ENCODE measurements at places on chromosomes 5 and 9. TPM values are rescaled to one million over a fixed set of nuclear protein-coding genes. Genes with fewer than 3 reads are reported as not detected.

The SERF1B gene
- total RNA-seq, result 36.2 TPM

- no peak for DNase-seq
- no peaks in the 10 kb centered on the region for H3K36me3 ChIP-seq
- H3K27me3 ChIP-seq, result no peaks in the 10 kb centered on the region
- H3K27ac ChIP-seq, result peak overlapping the region; percentile 89
These were observed 757 bp downstream of the TMEM250 start for GRCh38 chr9:136117916-136118319.

DNA sequence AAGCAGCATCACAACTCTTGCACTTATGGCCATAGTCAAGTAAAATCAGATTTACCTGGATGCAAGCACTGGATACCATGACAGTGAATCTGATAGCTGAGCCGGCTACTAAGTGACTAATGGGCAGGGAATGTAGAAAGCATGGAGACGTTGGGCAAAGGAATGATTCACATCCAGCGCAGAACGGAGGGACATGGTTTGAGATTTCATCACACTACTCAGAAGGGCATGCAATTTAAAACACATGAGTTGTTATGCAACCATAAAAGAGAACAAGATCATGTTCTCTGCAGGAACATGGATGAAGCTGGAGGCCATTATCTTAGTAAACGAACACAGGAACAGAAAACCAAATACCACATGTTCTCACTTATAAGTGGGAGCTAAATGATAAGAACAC, 169.1 kb upstream of the PIK3R1 start:
- H3K4me3 ChIP-seq, result no peak overlapping the region
- no peaks in the 10 kb centered on the region for H3K4me1 ChIP-seq
- H3K27ac ChIP-seq, result no peak overlapping the region
- H3K36me3 ChIP-seq, result no peaks in the 10 kb centered on the region

- no peaks in the 10 kb centered on the region for H3K4me1 ChIP-seq
- H3K27ac ChIP-seq, result no peak overlapping the region
- no peak overlapping the region for H3K4me3 ChIP-seq
- DNase-seq, result no peak
- no peaks in the 10 kb centered on the region for H3K27me3 ChIP-seq
These were observed 323.4 kb downstream of the FBXL7 start for GRCh38 chr5:15823398-15823797.

DNA sequence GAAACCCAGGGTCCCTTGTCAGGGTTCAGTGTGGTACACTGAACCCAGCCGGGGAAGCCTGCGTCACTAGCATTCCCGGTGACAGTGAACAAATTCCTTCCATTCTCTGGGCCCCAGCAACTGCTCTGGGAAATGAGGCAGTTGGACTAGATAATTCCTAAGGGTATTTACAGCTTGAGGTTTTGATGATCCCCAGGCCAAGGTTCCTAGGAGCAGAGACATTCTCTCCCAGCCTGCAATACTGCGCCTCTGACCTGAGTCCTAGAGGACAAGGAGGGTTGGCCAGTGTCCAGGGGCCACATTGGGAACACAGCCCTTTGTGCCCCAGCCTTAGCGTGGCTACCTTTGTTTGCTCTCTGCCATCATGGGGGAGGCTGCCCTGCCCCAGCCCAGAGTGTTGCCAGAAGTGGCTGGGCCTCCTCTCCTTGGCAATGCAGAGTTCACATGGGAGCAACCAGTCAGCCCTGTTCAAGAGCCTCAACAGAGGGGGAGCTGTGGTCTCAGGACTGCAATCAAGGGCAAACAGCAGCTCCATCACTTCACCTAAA, 178.2 kb downstream of the SEC61B start:
- no peaks in the 10 kb centered on the region for H3K36me3 ChIP-seq
- H3K4me3 ChIP-seq, result no peak overlapping the region
- H3K4me1 ChIP-seq, result no peaks in the 10 kb centered on the region
- DNase-seq, result no peak
- H3K27me3 ChIP-seq, result no peaks in the 10 kb centered on the region

- no peaks in the 10 kb centered on the region for H3K4me1 ChIP-seq
- H3K4me3 ChIP-seq, result no peak overlapping the region
- DNase-seq, result no peak
- no peak overlapping the region for H3K27ac ChIP-seq
- no peaks in the 10 kb centered on the region for H3K27me3 ChIP-seq
These were observed 19.8 kb upstream of the NFIL3 start for GRCh38 chr9:91443321-91443993.

DNA sequence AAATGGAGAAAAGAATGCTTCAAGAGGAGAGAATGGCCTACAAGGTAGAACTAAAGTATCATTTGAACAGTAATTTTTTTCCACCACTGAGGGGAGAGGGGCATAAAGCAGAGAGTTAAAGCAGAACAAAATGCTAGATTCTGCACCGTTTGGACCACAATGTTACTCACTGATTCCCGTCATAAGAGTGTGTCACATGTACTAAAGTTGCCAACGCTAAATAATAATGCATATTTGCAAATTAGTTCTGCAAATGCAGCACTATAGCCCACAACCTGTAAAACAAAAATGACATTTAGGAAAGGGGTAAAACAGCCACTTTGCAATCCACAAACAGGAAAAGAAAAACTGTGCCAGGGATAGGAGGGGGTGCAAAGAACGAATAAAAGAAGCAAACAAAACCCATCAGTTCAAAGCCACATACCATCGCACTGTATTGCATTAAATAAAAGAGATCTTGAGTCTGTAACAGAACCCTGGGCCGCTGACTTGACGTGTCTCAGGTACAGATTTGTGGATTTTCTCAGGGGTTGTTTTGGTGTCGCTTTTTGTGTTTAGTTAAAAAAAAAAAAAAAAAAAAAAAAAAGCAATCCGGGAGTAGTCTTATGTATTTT, 7.7 kb upstream of the NFIB start:
- H3K27me3 ChIP-seq, result no peaks in the 10 kb centered on the region
- DNase-seq, result no peak
- peaks cover 7% of the 10 kb centered on the region for H3K4me1 ChIP-seq
- H3K36me3 ChIP-seq, result no peaks in the 10 kb centered on the region

The C9orf152 gene
- not detected for total RNA-seq

The GABRA6 gene
- not detected for total RNA-seq

DNA sequence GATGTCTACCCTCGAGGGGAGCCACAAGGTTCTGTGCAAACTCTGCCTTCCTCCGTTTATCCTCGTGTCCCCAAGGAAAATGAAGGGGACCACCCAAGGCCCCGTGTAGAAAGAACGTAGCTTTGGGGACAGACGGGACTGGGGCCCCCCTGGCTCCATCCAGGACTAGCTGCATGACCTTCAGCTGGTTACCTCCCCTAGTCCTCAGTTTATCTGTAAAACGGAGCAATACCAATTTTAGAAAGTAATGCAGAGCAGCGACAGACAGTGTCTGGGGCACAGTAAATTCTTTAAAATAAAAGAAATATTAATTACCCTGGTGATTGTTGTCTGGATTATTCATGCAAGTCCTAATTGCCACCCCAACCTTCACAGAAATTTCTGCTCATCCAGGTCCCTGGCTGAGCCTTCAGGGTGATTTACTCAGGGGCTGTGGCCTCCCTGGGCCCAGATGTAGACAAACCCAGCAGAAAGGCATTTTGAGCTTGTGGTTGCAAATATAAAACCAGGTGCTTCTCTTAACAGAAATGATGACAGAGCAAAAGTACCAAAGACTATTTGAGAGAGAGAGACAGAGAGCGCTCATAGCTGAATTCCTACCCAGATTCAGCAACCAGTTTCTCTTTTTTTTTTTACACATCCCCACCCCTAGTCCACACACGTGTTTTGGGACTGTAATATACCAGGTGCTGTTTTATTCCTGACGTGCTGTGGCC, 155.1 kb upstream of the SMIM23 start:
- H3K27ac ChIP-seq, result no peak overlapping the region
- no peak overlapping the region for H3K4me3 ChIP-seq
- no peaks in the 10 kb centered on the region for H3K36me3 ChIP-seq
- H3K4me1 ChIP-seq, result no peaks in the 10 kb centered on the region
- no peaks in the 10 kb centered on the region for H3K27me3 ChIP-seq

The SLCO4C1 gene
- 0.76 TPM for total RNA-seq

GRCh38 chr9:35675204-35675603, 1.5 kb downstream of the CA9 start:
- no peaks in the 10 kb centered on the region for H3K4me1 ChIP-seq
- peak overlapping the region; percentile 44 for H3K4me3 ChIP-seq
- H3K27ac ChIP-seq, result no peak overlapping the region
- no peaks in the 10 kb centered on the region for H3K27me3 ChIP-seq
- no peaks in the 10 kb centered on the region for H3K36me3 ChIP-seq
- peak; percentile 14 for DNase-seq

GRCh38 chr5:57719216-57719615, 236.6 kb upstream of the ACTBL2 start:
- no peaks in the 10 kb centered on the region for H3K36me3 ChIP-seq
- H3K4me1 ChIP-seq, result no peaks in the 10 kb centered on the region
- DNase-seq, result no peak
- no peak overlapping the region for H3K4me3 ChIP-seq
- no peak overlapping the region for H3K27ac ChIP-seq
- H3K27me3 ChIP-seq, result no peaks in the 10 kb centered on the region
